NCI-H1694 (cell line): ENCODE measurements at places on chromosomes 1 and 21.

DNA sequence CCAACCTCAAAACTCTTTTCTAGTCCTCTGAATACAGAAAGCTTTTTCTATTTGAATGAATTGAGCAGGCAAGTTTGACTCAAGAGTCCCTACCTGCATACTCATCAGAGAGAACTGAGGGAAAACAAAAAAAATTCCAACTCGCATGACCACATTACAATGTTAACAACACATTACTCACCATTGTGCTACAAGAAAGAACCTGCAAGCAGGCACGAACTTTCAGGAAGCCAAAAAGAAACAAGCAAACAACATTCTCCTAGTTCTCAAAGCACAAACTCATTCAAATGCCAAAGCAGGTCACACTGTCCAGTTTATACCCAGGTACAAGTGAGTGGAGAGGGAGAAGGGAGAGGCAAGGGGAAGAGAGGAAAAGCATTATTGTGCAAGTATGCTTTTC is 14.6 kb downstream of the OTUD7B start:
- no peak for DNase-seq

DNA sequence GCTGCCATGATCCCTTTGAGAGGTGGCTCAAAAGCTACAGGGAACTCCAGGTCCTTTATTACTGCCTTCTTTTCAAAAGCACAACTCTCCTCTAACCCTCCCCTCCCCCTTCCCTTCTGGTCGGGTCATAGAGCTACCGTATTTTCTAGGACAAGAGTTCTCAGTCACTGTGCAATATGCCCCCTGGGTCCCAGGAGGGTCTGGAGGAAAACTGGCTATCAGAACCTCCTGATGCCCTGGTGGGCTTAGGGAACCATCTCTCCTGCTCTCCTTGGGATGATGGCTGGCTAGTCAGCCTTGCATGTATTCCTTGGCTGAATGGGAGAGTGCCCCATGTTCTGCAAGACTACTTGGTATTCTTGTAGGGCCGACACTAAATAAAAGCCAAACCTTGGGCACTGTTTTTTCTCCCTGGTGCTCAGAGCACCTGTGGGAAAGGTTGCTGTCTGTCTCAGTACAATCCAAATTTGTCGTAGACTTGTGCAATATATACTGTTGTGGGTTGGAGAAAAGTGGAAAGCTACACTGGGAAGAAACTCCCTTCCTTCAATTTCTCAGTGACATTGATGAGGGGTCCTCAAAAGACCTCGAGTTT is 3.1 kb downstream of the BTG2 start:
- DNase-seq: no peak

GRCh38 chr1:222290866-222291265 is 257.0 kb downstream of the HHIPL2 start:
- no peak for DNase-seq

DNA sequence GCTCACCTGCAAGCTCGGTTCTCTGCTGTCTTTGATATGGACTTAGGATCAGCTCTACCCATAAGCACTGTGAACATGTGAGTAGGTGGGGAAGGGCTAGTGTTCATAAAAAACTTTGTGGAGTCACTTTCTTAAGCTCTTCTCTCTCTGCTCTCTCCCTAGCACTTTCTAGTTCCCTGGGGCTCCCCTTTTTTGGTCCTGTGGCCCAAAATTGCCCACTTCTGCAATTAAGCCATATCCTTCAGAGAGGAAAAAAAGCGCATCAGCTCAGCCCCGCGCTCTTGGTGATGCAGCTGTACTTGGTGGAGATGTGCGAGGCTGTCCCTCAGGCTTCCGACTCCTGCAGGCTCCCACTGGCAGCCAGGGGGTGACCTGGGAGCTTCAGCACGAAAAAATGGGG is 23.4 kb downstream of the CCSAP start:
- no peak for DNase-seq

- DNase-seq: no peak
Measured at GRCh38 chr1:3038113-3038551, 16.9 kb downstream of the ACTRT2 start.

DNA sequence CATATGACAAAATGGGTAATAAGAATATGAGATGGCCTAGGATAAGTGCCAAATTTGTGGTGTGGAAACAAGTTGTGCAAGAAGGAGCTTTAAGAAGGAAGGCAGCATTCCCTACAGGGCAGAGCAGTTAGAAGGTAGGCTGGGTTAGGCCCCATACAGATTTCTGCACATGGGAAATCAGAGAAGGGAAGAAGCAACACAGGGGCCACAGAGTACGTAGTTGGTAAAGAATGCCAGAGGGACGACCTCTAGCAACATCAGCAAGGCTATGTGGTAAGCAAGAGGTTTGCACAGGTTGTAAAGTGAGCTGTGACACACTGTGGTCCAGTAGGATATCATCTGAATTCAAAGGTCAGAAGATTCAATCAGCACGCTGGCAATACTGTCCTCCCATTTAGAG is 765.6 kb upstream of the B3GALT2 start:
- no peak for DNase-seq

- DNase-seq: no peak
Measured at GRCh38 chr1:156858959-156859522, at the start of gene INSRR. TSS of gene INSRR (minus strand) at chr1:156859117. CDS start at chr1:156858621, 496 bp downstream.

DNA sequence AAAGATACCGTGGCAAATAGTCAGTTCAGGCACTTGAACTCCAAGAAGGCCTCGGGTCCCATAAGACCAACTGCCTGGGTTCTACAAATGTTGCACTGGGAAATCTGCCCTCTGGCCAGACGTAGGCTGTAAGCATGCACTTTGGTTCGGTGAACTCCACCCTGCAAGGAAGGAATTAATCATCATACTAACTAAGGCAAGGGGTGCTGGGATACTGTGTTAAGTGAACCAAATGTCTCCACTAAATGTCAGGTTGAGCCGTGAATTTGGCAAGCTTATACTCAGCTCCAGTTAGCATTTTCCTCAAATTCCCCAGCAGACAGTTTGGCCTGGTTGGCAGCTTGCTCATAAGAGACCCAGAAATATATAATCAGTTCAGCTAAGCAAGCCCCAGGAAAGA is 385.9 kb downstream of the GPATCH2 start:
- DNase-seq: no peak

GRCh38 chr1:54254055-54254454 is 54.1 kb downstream of the MRPL37 start:
- DNase-seq: peak; percentile 28

DNA sequence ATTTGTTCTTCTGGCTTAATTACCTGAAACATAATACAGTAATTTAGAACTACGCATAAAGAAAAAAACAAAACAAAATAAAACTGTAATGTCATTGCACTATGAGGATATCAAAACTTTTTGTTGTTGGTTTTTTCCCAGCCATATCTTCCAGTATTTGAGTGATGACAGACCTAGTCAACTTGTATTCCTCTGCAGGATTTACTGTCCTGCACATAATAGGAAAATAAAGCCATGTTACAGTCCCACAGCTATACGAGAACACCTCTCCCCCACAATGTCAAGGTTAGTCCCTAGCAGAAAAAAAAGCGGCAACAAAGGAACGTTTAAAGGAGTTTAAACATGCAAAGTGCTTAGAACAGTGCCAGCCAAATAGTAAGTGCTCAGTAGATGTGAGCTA is 55.3 kb upstream of the PRDX6 start:
- DNase-seq: no peak

DNA sequence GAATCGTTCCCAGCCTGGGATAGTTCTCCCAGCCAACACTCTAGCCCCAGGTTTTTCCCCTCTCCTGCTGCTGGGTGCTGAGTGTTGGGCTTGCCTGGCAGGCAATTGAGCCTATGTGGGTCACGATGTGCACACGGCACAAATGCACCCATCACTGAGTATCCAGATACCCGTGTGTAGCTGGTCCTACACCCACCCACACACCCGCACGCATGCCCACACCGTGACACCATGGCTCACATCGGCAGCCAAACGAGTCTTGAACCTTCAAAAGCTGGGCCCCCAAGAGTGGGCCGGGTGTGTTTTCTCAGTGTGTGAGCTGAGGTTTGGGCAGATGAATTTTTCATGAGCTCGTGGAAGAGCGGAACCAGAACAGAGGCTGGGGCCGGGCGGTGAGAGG is 188.5 kb downstream of the GRIK3 start:
- no peak for DNase-seq
